ENCODE measurements at places on chromosomes 3 and 15. TPM values are rescaled to one million over a fixed set of nuclear protein-coding genes. Genes with fewer than 3 reads are reported as not detected.

P2RY13 gene
- not detected for total RNA-seq

AGBL1 gene
- not detected for total RNA-seq

- no peak for DNase-seq
These were observed 89.7 kb upstream of the GBE1 start for GRCh38 chr3:81851176-81851575.

GRCh38 chr3:30720586-30721313 lies 114.3 kb downstream of the TGFBR2 start:
- DNase-seq: no peak

GRCh38 chr3:152339881-152340505 lies 71.3 kb downstream of the MBNL1 start:
- DNase-seq: no peak

- no peak for DNase-seq
These were observed 116.6 kb upstream of the PRR20G start for GRCh38 chr3:127404221-127405009.

All from glomerular endothelial cell (primary cell).